ENCODE measurements at places on chromosomes 3 and 15. TPM values are rescaled to one million over a fixed set of nuclear protein-coding genes. Genes with fewer than 3 reads are reported as not detected.

GRCh38 chr3:115676336-115676735, 53.0 kb downstream of the GAP43 start:
- H3K36me3 ChIP-seq = no peaks in the 10 kb centered on the region
- no peak overlapping the region for H3K4me3 ChIP-seq
- no peak for DNase-seq
- H3K27ac ChIP-seq = no peak overlapping the region
- no peaks in the 10 kb centered on the region for H3K27me3 ChIP-seq
- H3K4me1 ChIP-seq = peaks cover 9% of the 10 kb centered on the region

TMEM202 gene
- not detected for total RNA-seq

DNA sequence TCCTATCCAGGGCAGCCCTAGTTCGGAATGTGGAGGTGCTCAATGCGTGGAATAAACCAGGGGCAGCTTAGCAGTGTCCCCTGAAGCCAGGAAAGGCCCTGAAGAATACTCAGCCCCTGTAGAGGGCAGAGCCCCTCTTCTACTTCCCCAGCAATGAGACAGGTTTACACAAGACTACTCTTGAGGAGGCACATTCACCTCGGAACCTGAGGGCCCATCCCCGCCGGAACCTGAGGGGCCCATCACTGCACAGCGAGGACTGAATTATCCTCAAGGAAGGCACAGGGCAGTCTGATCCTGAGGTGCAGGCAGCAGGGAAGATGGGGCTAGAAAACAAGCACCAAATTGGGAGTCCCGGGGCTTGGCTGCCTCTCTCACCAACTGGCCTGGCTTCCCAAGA, 22.2 kb downstream of the CCDC13 start:
- no peaks in the 10 kb centered on the region for H3K27me3 ChIP-seq
- no peak overlapping the region for H3K27ac ChIP-seq
- no peak overlapping the region for H3K4me3 ChIP-seq
- peaks cover 12% of the 10 kb centered on the region for H3K4me1 ChIP-seq
- no peaks in the 10 kb centered on the region for H3K36me3 ChIP-seq

CPN2 gene
- total RNA-seq = 1.1 TPM

DNA sequence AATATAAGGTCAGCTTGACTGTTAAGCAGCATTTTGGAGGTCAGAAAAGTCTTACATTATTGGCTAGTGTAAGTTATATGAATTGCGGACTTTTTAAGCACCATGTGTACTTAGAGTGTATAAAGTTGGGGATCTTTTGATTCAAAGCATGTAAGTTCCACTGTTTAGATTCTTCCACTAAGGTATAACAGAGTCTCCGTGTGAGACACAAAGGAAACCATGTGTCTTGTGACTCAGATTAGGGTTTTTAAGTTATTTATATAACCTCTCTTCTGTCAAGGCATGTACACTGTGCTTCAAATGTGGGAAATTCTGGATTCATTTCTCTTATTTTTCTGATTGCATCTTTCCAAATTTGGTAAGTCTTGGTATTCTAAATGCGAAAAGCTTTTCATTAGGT, 143.5 kb upstream of the SOX2 start:
- no peak overlapping the region for H3K4me3 ChIP-seq
- no peaks in the 10 kb centered on the region for H3K36me3 ChIP-seq
- no peaks in the 10 kb centered on the region for H3K27me3 ChIP-seq
- H3K27ac ChIP-seq = no peak overlapping the region
- no peaks in the 10 kb centered on the region for H3K4me1 ChIP-seq
- DNase-seq = no peak

GRCh38 chr15:57819646-57820045, 113.1 kb downstream of the POLR2M start:
- H3K36me3 ChIP-seq = no peaks in the 10 kb centered on the region
- no peak for DNase-seq
- no peaks in the 10 kb centered on the region for H3K27me3 ChIP-seq
- H3K4me3 ChIP-seq = no peak overlapping the region
- H3K4me1 ChIP-seq = no peaks in the 10 kb centered on the region

TATDN2 gene
- 10.9 TPM for total RNA-seq

ZDHHC19 gene
- not detected for total RNA-seq

GRCh38 chr15:27598251-27599009, 500.7 kb downstream of the OCA2 start:
- H3K27ac ChIP-seq = no peak overlapping the region
- no peak overlapping the region for H3K4me3 ChIP-seq
- H3K36me3 ChIP-seq = no peaks in the 10 kb centered on the region
- no peaks in the 10 kb centered on the region for H3K4me1 ChIP-seq
- no peak for DNase-seq

DNA sequence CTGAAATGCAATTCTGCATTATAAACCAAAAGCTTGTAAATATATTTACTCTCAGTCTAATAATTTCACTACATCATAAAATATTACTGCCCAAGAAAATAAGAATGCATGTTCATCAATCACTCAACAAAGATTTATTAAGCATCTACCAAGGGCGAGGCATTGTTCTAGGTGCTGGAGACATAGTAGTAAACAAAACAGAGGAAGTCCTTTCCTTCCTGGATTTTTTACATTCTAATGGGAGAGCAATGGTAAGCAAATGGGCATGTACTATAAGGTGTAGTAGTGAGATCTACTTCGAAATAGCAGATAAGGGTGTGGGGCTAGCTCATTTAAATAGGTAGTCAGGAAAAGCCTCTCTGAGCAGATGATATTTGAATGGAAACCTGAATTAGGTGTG, 10.8 kb upstream of the ZFYVE19 start:
- peaks cover 23% of the 10 kb centered on the region for H3K4me1 ChIP-seq
- no peaks in the 10 kb centered on the region for H3K36me3 ChIP-seq
- no peak overlapping the region for H3K4me3 ChIP-seq
- no peak for DNase-seq

GRCh38 chr3:56836276-56837163, 34.8 kb upstream of the ARHGEF3 start:
- no peak overlapping the region for H3K27ac ChIP-seq
- no peaks in the 10 kb centered on the region for H3K36me3 ChIP-seq
- no peaks in the 10 kb centered on the region for H3K4me1 ChIP-seq
- no peak overlapping the region for H3K4me3 ChIP-seq

CXCR6 gene
- not detected for total RNA-seq

ZKSCAN7 gene
- 1.6 TPM for total RNA-seq

MAP1A gene
- 3.5 TPM for total RNA-seq

DNA sequence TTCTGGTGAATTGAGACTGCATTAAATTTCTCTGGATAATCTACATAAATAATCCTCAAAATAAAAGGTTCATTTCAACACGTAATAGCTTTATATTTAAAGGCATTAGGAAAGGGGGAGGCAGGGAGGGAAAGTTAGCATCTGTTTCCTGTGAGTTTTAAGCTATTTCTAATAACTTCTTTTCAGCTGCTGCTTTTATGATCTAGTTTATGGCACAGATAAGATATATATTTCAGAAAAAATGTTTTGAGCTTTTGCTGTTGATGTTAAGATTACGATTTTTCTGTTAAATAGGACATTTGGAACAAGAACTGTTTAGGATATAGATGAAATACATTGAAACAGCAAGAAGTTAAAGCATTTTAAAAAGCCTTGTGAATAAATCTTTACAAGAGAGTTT, 30.0 kb downstream of the UBE2E1 start:
- H3K27ac ChIP-seq = no peak overlapping the region
- H3K4me1 ChIP-seq = peaks cover 42% of the 10 kb centered on the region
- H3K36me3 ChIP-seq = no peaks in the 10 kb centered on the region
- H3K27me3 ChIP-seq = no peaks in the 10 kb centered on the region
- H3K4me3 ChIP-seq = no peak overlapping the region

- H3K36me3 ChIP-seq = no peaks in the 10 kb centered on the region
- DNase-seq = no peak
- H3K4me3 ChIP-seq = no peak overlapping the region
- H3K27ac ChIP-seq = no peak overlapping the region
- no peaks in the 10 kb centered on the region for H3K27me3 ChIP-seq
- H3K4me1 ChIP-seq = no peaks in the 10 kb centered on the region
These were observed 150.6 kb downstream of the ADAMTS17 start for GRCh38 chr15:100191161-100191560.

DNA sequence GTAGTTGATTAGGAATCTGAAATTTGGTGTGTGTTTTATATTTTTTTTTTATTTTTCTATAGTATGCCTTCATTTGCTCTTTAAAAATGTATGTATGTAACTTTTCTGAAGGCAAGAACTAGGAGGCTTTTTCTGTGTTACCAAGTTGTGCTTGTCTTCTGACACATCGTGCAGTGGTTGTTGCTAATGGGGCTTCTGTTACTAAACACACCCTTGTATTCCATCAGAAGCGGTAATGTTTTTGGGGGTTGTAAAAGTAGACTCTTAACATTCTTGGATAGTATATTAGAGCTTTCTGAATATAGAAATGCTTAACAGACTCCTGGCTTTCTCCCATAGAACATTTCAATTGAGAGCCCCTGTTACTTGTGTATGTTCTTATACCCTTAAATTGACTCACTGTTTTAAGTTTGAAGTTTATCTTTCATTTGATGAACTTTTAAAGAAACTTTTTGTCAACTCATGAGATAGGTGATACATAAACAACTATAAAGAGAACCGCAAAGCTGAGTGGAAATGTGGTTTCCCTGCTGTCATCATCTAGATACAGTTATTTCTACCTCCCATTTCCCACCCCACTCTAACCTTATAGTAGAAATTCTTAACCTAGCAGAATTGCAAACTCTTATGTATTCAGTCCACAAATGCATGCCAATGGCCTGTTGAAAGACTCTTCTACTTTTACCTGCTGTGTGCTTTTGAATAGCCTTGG, 2.5 kb downstream of the TIPARP start:
- H3K4me3 ChIP-seq = peak overlapping the region; percentile 91
- H3K27ac ChIP-seq = peak overlapping the region; percentile 98
- H3K4me1 ChIP-seq = peaks cover 61% of the 10 kb centered on the region
- H3K36me3 ChIP-seq = peaks cover 12% of the 10 kb centered on the region
- no peaks in the 10 kb centered on the region for H3K27me3 ChIP-seq

GRCh38 chr3:78497021-78497420, 1270.8 kb downstream of the ROBO1 start:
- H3K4me1 ChIP-seq = peaks cover 10% of the 10 kb centered on the region
- no peak for DNase-seq
- no peak overlapping the region for H3K27ac ChIP-seq
- no peak overlapping the region for H3K4me3 ChIP-seq
- no peaks in the 10 kb centered on the region for H3K36me3 ChIP-seq

DNA sequence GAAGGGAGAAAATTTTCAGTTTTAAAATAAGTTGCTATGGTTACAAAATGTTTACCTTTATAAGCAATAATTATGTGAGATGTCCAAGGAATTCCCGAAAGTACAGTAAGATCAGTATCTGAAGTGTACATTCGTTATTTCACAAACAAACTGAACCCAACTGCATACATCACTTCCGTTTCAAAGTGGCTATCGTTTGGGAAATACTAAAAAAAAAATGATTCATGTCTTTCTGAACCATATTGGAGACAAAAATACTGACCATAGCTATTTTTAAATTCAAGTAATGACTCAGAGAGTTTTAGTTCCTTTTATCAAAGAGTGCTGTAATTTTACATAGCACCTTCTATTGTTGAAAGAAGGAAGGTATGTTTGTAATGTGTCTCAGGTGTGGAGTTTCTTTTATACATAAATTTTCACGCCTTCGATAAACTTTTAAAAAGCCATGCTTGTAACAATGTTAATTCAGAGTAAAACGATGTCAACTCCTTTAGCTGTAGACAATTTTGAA, 8.0 kb upstream of the ANKRD28 start:
- no peaks in the 10 kb centered on the region for H3K27me3 ChIP-seq
- no peak overlapping the region for H3K4me3 ChIP-seq
- H3K4me1 ChIP-seq = peaks cover 18% of the 10 kb centered on the region
